Sigmoid colon (tissue), 7 donors: ENCODE measurements at places on chromosomes 2 and 18. TPM values are rescaled to one million over a fixed set of nuclear protein-coding genes. Genes with fewer than 3 reads are reported as not detected.

DNA sequence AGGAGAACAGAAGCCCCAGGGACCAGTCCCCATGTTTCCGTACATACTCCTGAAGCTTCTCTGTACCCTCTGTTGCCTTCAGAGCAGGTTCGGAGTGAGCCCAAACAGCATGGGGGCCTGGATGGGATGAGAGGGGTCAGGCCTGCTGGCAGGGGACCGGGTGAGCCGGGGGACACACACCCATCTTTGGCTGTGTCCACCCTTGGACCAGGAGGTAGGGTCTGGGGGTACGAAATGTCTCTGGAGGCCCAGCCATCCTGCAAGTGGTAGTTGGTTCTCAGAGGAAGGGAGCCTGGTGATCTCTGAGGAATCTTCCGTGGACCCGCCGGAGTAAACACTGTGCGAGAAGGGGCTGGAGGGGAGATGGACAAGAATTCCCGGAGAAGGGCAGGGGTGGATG is 15.3 kb downstream of the FBLN7 start:
- DNase-seq = peak; percentile 19

- DNase-seq = no peak
Measured at GRCh38 chr2:209525331-209525730, 101.5 kb downstream of the MAP2 start.

GRCh38 chr18:78730546-78730945 is 249.1 kb upstream of the SALL3 start:
- peak; percentile 20 for DNase-seq

DNA sequence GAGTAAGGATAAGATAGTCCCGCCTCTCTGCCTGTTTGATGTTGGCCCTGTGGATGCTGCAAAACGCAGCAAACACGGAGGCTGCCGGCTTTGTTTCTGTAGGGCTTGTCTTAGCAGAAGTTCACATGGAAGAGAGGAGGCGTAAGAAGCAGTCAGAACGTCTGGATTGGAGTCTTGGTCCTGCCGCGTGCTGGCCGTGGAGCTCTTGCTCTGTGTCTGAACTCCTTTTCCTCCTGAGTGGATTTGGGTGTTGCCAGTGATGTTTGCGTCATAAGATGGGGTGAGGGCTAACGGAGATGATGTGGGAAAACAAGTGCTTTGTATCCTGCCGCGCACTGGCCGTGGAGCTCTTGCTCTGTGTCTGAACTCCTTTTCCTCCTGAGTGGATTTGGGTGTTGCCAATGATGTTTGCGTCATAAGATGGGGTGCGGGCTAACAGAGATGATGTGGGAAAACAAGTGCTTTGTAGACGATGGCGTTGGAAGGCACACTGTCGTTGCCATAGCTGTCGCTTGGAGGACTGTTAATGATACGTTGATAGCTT is 240.9 kb downstream of the AGAP1 start:
- peak; percentile 74 for DNase-seq

- DNase-seq = no peak
Measured at GRCh38 chr2:199160081-199160480, 297.7 kb downstream of the SATB2 start.

DNA sequence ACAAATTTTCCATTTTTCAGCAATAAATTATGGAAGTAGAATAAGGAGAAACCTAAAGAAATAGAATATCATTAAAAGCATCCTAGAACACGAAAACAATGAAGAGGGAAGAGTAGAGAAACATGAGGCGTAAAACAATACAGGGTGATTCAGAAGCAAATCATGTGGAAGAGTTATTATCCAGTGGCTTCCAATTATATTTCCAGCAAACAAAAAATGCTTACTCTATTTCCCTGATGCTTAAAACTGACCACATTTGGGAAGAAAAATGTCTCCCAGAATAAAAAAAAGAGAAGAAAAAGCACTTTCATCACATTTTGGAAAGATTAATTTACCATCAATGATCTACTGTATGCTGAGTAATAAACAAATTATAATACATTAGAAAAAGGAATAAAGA is 192.6 kb downstream of the CD226 start:
- DNase-seq = no peak

- no peak for DNase-seq
Measured at GRCh38 chr2:150410809-150411208, 76.7 kb downstream of the RND3 start.

DNA sequence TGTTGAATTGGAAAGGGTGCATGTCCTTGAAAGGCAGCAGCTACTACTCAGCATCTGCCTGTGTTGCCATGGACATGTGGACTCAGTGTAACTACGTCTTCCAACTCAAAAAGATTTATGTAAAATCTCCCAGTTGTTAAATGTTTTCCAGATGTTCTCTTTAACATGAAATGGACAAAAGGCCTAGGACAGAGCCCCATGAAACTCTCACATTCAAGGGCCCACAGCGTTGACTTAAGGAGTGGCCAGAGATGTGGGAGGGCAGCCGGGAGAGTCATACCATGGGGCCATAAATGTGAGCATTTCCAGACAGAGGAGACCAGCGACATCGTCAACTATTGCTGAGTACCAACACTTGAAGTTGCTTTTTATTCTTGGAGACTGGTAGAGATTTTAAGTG is 9.9 kb downstream of the SLC3A1 start:
- no peak for DNase-seq

GRCh38 chr2:53632714-53633113 is 134.9 kb upstream of the CHAC2 start:
- DNase-seq = no peak

- no peak for DNase-seq
Measured at GRCh38 chr2:241741016-241741415, 6.6 kb downstream of the D2HGDH start.

DNA sequence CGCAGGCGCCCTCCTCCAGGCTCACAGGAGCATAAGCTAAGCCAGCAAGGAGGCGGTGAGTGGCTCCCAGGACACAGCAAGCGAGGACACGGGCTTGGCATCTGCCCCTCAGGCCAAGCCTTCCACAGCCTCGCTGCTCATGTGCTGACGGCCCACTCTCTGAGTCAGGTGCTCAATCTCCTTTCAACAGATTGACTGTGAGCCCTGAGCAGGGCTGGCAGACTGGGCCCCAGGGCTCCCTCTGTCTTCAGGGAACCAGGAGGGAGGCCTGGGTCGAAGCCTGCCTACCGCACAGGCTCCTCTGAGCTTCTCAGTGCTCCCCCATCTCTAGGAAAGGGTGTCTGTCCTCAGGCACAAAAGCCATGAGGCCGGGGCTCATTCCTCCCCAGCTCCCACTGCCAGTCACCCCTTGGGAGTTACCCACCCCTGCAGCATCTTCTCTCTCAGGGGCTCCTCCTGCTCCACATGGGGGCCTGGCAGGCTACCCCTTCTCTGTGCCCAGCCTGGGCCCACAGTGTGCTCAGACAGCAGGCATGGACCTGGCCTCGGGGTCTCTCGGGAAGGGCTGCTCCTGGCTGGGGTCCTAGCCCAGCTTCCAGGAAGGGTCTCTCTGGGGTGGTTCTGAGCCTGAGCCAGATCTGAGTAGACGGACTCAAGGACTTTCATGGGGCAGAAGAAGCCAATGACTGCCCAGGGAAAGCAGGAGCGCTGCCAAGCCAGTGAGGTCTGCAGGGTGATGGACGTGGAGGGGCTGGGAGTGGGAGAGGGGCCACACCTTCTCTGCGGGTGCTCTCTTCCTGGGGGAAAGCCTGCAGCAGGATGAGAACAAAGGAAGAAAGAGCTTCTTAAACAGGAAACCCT is 138.0 kb upstream of the GPC1 start:
- DNase-seq = no peak

GRCh38 chr18:57202881-57203280 is 56.0 kb downstream of the BOD1L2 start:
- DNase-seq = no peak

GRCh38 chr18:212780-213179 is 54.4 kb downstream of the USP14 start:
- DNase-seq = no peak

GRCh38 chr2:218761795-218762194 is 20.2 kb upstream of the CYP27A1 start:
- DNase-seq = no peak

DNA sequence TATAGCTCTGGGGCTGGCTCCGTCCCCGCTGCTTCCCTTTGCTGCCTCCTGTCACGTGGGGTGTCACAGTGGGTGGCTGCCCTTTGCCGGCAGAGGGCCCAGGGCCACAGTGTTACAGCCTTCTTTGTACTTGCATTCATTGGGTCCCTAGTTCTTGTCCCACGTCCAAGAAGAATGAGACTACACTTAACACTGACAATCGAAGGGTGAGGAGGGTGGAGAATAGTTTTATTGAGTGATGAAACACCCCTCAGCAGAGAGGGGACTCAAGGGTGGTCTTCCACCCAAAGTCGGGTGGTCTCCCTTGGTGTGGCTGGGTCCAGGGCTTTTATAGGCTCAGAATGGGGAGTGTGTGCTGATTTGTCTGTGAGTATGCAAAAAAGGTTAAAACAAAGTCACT is 1.9 kb downstream of the ATG4B start:
- no peak for DNase-seq

DNA sequence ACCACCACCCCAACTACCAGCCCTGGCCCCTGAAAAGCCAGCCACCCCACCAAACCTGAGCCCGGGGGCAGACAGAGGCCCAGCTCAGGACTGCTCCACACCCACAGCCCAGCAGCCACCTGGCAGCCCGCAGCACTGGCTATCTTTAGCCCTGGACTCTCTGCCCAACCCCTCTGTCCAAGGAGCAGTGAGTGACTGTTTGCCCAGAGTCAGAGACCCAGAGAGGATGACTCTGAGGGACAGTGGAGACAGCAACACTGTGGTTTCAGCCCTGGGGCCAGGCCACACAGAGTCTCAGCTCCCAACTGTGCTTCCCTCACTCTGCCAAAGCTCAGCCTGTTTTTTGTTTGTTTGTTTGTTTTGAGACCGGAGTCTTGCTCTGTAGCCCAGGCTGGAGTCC is 32.6 kb downstream of the BIN1 start:
- no peak for DNase-seq

GRCh38 chr2:159882130-159882745 is 84.2 kb upstream of the CD302 start:
- no peak for DNase-seq

DNA sequence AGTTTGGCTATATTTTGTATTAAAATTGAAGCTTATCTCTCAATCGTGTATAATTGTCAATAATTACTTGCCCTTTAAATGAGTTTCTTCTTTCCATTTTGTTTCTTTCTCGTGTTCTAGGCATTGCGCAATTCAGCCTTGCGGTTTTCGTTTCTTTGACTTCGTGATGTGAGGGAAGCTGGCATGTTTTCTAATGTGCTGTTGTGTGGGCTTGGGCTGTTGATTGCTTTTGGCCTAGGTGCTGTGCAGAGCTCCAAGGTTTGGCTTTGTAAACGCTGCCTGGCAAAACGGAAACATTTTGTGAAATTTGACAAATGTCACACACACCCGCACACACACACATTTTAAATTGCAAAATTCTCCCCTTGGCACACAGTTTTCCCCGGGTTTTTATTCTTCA is 242.6 kb upstream of the TCF4 start:
- no peak for DNase-seq

- no peak for DNase-seq
Measured at GRCh38 chr2:41859615-41860514, 188.0 kb upstream of the PKDCC start.

GRCh38 chr2:219688560-219689445 is 61.4 kb downstream of the SLC4A3 start:
- no peak for DNase-seq

Gene IL36G
- not detected for total RNA-seq

Gene RAX
- not detected for total RNA-seq

Gene TBR1
- not detected for total RNA-seq

Gene TCF7L1
- total RNA-seq = 7.1 TPM

Gene WIPF1
- 37.8 TPM for total RNA-seq

Gene FNDC4
- total RNA-seq = 6.1 TPM

Gene MAB21L4
- total RNA-seq = not detected
